ENCODE measurements at places on chromosomes 13 and 19.

DNA sequence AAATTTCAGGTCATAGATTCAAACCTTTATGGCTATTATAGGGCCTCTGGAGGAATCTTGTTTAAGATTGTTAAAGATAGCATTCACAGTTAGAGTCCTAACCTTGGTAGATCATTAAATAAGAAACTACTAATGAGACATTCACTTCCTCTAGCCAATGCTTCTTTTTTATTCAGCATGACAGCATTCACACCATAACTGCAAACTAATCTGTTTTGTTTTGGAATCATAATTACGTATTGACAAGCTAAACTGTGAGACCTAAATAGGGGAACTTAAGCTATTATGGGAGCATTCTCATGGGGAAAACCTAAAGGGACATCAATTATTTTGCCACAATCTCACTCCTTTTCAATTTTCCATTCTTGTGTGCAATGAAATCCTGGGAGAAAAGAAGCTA, 653.8 kb downstream of the PCDH9 start:
- DNase-seq: no peak
- H3K4me1 ChIP-seq: no peaks in the 10 kb centered on the region
- H3K27ac ChIP-seq: no peak overlapping the region
- H3K36me3 ChIP-seq: no peaks in the 10 kb centered on the region

- DNase-seq: no peak
- no peak overlapping the region for H3K4me3 ChIP-seq
- no peak overlapping the region for H3K27ac ChIP-seq
- no peaks in the 10 kb centered on the region for H3K36me3 ChIP-seq
- H3K27me3 ChIP-seq: no peaks in the 10 kb centered on the region
- no peaks in the 10 kb centered on the region for H3K4me1 ChIP-seq
Measured at GRCh38 chr13:102176846-102177245, 225.0 kb downstream of the FGF14 start.

DNA sequence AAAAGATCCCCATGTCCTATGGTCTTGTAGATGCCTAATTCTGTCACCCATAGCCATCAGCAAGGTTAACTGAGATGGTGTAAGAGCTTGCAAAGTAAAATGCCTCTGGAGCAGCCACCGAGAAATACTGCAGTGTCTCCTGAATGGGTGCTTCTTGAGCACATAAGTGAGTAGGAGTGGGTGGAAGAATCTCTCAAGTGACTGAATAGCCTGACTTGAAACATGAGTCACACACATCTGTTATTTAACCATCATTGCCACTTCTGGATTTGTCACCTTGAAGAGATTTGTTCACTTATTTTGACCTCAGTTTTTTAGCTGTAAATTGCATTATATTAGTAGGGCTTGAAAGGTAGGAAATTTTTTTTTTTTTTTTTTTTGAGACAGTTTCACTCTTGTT, 2.3 kb downstream of the ZNF714 start:
- no peaks in the 10 kb centered on the region for H3K27me3 ChIP-seq
- H3K27ac ChIP-seq: no peak overlapping the region
- H3K4me3 ChIP-seq: no peak overlapping the region
- H3K36me3 ChIP-seq: peaks cover 12% of the 10 kb centered on the region

- no peak for DNase-seq
- no peak overlapping the region for H3K4me3 ChIP-seq
- H3K36me3 ChIP-seq: peaks cover 3% of the 10 kb centered on the region
- no peaks in the 10 kb centered on the region for H3K27me3 ChIP-seq
- peaks cover 5% of the 10 kb centered on the region for H3K4me1 ChIP-seq
Measured at GRCh38 chr19:48928164-48929025, 5.1 kb upstream of the DHDH start.

DNA sequence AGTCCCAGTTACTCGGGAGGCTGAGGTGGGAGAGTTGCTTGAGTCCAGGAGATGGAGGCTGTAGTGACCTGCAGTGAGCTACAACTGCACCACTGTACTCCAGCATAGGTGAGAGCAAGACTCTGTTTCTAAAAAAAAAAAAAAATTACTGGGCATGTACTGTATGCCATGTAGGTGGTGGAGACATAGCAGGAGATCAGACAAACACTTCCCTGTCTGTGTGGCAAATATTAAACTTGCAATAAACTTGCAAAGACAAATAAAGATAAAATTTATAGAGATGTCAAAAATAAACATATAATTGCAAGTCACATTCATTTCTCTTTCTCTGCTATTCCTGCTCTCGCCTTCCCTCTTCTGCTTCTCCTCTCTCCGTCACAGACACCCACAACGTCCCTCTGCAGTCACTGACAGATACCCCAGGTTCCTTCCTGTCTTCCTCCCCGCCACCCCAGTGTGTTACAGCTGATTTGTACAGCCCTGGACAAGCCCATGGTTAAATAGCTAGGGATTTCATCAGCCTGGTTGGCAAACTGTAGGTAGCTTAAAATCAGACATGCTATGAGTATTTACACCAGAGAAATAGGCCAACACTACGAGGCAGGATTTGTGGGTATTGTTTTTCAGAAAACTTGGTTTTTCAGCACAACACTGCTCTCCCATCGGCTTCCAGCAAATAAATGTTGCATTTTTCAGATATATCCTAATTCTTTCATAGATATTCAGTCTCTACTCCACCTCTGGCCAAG, 1.3 kb upstream of the CD177 start:
- no peak overlapping the region for H3K4me3 ChIP-seq
- H3K36me3 ChIP-seq: no peaks in the 10 kb centered on the region
- no peak for DNase-seq
- H3K27ac ChIP-seq: no peak overlapping the region

- no peak overlapping the region for H3K4me3 ChIP-seq
- peaks cover 85% of the 10 kb centered on the region for H3K4me1 ChIP-seq
- peaks cover 21% of the 10 kb centered on the region for H3K36me3 ChIP-seq
- H3K27me3 ChIP-seq: no peaks in the 10 kb centered on the region
Measured at GRCh38 chr13:99312493-99312883, 5.3 kb upstream of the GPR183 start.
